ENCODE measurements at places on chromosomes 4 and X.

DNA sequence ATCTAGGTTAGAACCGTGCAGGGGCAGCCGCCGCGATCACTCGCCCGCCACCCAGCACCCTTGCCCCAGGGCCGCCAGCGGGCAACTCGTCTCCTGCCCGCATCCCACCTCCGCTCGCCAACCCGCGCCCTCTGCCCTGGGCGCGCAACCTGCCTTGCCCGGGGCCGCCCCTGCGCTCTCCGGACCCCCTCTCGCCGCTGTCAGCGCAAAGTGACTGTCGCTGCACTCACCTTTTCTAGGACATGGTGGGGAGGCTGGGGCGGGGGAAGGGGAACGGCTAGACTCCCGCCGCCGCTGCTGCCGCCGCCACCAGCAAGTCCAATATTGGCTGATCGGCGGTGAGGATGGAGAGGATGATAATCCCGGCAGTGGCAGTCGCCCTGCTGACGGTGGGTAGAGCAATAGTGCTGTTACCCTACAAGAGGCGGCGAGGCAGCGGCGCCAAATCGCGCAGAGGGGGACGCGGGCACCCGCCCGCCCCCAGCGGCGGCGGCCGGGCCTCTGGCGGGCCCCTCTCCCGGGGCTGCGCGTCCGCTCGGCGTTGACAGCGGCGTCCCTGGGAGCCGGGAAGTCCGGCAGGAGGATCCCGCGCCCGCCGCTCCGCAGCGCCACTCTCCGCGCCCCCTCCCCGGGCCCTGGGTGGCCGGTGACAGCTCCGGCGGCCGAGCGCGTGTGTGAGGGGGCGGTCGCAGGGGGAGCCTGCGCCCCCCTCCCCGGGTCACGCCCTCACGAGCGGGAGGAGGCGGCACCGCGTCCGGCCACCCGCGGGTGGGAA, 2.3 kb upstream of the NR3C2 start:
- DNase-seq, result peak; percentile 41

GRCh38 chr4:152935631-152936445, at the start of gene FHDC1:
Gene FHDC1 (plus strand): TSS chr4:152936323. CDS start chr4:152943058, 6,735 bp downstream.
- DNase-seq, result peak; percentile 95

DNA sequence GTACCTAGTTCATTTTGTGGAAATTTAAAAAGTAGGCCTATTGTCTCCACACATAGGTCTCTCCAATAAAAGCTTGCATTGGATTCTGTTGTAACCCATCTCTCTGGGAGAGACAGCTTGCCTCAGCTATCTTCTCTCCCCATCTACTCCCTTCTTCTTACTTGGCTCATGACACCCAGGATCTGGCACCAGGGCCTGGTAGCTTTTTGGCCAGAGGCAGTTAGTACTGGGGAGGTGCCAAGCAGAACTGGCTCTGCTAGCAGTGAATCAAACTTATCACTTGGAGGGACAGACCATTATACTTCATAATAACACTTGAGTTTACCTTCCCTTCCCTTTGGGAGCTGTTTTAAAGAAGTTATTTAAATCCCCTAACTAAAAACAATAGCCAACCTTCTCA, 31.8 kb downstream of the PLAC1 start:
- no peak for DNase-seq

- DNase-seq, result no peak
These were observed 303.5 kb downstream of the SPRY1 start for GRCh38 chr4:123699880-123700771.

- no peak for DNase-seq
These were observed 364.6 kb upstream of the NOCT start for GRCh38 chr4:138650929-138651448.

DNA sequence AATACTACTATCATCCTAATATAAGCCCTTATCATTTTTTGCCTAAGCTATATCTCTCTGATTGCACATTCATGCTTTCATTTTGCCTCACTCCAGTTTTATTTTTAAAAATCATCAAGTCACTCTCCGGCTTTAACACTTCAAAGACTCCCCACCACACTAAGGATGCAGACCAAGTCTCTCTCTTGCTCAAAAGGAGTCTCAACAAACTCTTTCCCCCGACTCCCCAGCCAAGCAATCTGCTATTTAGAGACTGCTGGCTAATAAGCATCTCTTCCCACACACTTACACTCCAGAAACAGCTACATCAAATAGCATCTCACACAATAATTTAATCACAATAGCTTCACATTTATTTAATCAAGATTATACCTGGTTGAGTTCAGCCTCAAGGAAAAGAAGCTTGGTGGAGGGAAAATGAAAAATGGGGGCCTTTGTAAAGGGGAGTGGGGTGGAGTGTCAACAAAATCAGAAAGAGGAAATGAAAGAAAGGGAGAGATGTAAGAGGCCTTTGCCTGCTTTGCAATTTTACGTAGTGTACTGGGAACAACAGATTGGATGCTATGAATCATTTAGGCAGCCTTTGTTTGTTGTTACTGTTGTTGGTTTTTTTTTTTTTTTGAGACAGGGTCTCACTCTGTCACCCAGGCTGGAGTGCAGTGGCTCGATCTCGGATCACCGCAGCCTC, 104.1 kb upstream of the MCF2 start:
- no peak for DNase-seq

DNA sequence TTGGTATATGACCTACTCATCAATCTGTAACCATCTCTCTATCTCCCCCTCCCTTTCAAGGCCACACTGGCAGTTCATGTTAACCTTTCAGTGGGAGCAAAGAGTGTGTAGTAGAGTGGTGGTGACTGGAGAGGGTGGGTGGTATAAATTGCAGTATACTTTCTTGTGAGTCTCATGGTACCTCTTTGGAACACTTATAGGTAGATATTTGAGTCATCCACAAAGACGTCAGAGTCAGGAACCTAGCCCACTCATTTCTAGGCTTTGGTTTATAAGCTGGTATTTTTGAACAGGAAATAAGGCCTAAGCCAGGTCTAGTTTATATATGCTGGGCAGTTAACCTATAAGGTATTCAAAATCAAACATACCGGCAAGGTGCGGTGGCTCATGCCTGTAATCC, 36.3 kb downstream of the RLIM start:
- no peak for DNase-seq

DNA sequence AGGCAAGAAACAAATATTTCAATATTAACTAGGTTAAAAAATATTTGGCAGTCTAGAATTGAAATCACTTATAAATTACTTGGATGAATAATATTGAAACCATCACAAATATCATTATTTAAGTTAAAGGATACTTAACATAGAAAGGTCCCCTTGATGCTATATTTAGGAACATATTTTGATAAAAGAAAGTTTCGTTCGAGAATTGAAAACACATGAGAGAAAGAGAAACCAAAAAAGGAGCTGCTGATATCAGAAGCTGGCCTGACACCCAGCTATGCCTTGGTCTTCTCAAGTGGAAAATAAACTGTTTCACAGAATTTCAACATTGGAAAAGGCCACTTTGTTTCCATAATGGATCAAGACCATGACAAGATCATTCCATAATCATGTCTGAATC, 762.4 kb downstream of the DMD start:
- DNase-seq, result no peak

DNA sequence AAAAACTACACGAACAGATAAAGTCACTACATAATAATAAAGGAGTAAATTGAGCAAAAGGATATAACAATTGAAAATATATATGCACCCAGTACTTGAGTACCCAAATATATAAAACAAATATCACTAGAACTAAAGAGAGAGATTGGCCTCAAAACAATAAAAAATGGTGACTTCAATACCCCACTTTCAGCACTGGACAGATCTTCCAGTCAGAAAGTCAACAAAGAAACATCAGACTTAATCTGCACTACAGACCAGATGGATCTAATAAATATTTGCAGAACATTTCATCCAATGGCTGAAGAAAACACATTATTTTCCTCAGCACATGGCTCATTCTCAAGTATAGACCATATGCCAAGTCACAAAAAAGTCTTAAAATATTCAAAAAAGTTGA, 503.6 kb downstream of the NAP1L3 start:
- DNase-seq, result no peak

DNA sequence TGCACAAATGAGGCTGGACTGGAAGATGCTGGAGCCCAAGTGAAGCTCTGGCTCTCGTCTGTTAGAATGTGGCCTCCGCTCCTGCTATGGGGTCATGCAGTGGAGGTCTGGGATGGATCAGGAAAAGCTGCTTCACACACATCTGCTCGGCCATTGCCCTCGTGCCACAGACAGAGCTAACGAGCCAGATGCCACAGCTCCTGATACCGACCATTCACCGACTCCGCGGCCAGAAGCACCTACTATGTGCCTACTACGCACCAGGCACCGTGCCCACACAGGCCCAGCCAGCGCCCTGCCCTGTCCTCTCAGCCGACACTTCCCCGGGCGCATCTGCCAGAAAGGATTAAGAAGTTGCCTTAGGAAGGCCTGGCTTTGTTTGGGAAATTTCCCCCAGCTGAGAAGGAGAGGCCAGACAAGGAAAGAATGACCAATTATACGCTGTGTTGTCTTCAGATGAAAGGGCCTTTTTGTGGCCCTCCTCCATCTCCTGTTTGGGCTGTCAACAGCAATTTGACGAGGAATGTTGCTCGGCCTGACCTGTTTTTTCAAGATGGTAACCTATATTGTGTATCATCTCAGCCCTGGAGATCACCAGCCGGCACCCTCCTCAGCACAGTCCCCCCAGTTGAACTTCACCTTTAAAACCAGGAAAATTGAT, 34.3 kb downstream of the HMX1 start:
- DNase-seq, result peak; percentile 64

GRCh38 chr4:95004912-95005311, 247.2 kb downstream of the BMPR1B start:
- no peak for DNase-seq

GRCh38 chr4:16206301-16206700, 20.0 kb downstream of the TAPT1 start:
- no peak for DNase-seq

DNA sequence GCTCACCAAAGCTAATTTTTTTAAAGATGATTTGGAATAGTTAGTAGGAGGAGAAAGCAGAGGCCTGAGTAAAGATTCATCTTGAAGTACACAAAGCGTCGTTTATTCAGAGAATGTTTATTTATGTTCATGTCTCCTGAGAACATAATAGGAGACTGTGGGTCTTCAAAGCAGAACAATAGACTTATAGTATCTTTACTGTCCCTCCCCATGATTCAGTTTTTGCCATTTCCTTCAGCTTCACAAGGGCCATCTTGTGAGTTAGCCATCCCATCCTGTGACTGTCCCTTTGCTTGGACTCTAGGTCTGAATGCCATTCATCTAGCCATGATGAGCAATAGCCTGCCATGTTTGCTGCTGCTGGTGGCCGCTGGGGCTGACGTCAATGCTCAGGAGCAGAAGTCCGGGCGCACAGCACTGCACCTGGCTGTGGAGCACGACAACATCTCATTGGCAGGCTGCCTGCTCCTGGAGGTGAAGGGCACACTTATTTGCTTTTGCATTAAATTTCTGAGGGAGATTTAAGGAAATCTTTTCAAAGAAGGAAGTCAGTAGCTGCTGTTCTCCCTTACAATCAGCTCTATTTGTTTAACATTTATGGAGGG, 105.8 kb downstream of the NFKB1 start:
- no peak for DNase-seq

DNA sequence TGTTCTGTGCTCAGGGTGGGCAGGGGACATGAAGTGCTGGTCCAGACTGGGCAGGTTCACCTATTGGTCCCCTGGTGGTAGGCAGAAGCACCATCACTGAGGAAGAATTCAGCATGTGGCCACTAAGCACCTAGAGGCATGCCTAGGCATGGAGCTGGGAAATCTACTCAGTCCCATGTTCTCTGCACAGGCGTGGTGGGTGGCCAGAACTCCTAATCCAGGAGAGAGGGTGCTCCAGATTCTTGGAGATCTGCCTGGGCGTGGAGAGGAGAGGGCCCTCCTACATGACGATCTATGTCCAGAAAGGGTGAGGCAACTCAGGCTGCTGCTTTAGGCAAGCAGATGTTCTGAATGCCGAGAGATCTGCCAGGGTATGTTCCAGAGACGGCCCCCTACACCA, 44.6 kb upstream of the MAGEC2 start:
- DNase-seq, result no peak

- no peak for DNase-seq
These were observed 1755.5 kb downstream of the PCDH19 start for GRCh38 chrX:98654565-98654964.

GRCh38 chrX:112048707-112049106, 33.9 kb downstream of the TRPC5 start:
- DNase-seq, result no peak

DNA sequence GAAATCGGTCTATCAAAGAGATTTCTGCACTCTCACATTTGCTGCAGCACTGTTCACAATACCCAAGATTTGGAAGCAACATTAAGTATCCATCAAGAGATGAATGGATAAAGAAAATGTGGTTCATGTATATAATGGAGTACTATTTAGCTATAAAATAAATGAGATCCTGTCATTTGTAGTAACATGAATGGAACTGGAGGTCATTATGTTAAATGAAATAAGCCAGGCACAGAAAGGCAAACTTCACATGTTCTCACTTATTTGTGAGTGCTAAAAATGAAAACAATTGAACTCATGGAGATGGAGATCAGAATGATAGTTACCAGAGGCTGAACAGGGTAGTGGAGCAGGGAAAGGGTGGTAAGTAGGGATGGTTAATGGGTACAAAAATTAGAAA, 17.0 kb upstream of the PROM1 start:
- DNase-seq, result peak; percentile 0

DNA sequence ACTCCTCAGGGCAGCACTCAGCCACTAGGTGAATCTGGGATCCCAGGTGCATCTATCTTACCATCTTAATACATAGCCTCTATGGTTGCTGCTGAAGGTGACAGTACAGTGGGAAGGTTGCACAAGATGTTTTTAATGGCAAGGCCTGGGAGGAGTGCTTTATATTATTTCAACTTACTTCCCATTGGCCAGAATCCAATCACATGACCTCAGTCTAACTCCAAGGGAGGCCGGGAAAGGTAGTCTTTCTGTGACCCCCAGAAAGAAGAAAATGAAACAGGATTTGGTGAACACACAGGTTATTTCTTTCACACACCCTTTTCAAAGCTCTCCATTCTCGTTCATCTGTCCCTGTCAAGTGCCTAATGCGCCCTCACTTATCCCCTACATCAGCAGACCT, 189.1 kb upstream of the ATP6AP2 start:
- no peak for DNase-seq

GRCh38 chr4:57314636-57315035, 204.5 kb upstream of the IGFBP7 start:
- no peak for DNase-seq

GRCh38 chr4:4395849-4396627, 9.1 kb downstream of the NSG1 start:
- DNase-seq, result peak; percentile 61

GRCh38 chr4:78584863-78585547, 33.4 kb downstream of the ANXA3 start:
- DNase-seq, result no peak

GRCh38 chr4:58451707-58452106, 1341.5 kb upstream of the IGFBP7 start:
- DNase-seq, result no peak

DNA sequence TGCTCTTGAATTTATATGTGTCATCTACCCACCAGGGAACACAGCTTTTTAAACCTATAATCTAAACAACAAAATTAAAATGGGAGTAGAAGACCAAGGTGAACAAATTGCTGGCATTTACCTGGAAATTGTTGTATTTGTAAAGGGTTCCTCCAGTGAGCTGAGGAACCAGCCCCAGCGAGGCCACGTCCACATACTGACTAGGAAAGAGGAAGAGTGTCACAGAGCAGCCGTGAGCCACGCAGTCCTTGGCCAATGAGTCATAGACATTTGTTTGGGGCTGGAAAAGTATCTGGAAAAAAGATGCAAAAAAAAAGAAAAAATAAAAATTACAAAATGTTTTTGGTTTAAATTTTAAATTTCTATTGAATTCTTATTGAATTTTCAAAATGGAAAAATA, 58.7 kb downstream of the METTL14 start:
- DNase-seq, result no peak
